Spleen (tissue), 13 donors: ENCODE measurements at places on chromosomes 7 and 10. TPM values are rescaled to one million over a fixed set of nuclear protein-coding genes. Genes with fewer than 3 reads are reported as not detected.

The PPA1 gene
- 63.7 TPM for total RNA-seq

The ASZ1 gene
- total RNA-seq: not detected

The EIF5AL1 gene
- total RNA-seq: not detected

The POU6F2 gene
- total RNA-seq: not detected

The EN2 gene
- not detected for total RNA-seq

The MMRN2 gene
- 54.2 TPM for total RNA-seq

The TRIM50 gene
- not detected for total RNA-seq

DNA sequence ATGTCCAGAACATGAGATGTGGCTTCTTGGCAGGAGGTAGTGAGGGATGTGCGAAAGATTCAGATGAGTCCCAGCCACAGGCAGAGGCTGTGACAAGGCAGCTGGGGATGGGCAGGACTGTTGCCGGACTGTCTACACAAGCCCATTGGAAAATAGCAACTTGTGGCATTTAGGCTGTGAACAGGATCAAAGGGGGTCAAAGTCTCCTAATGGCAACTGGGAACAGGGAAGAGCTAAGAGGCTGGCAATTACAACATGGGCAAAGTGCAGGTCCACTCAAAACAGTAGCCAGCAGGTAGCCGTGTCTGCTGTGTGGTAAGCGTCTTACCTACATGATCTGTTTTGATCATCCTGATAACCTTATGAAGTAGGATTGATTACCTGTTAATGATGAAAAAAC is 254.2 kb upstream of the ZNF32 start:
- DNase-seq: no peak
- H3K4me3 ChIP-seq: no peak overlapping the region
- no peaks in the 10 kb centered on the region for H3K4me1 ChIP-seq

DNA sequence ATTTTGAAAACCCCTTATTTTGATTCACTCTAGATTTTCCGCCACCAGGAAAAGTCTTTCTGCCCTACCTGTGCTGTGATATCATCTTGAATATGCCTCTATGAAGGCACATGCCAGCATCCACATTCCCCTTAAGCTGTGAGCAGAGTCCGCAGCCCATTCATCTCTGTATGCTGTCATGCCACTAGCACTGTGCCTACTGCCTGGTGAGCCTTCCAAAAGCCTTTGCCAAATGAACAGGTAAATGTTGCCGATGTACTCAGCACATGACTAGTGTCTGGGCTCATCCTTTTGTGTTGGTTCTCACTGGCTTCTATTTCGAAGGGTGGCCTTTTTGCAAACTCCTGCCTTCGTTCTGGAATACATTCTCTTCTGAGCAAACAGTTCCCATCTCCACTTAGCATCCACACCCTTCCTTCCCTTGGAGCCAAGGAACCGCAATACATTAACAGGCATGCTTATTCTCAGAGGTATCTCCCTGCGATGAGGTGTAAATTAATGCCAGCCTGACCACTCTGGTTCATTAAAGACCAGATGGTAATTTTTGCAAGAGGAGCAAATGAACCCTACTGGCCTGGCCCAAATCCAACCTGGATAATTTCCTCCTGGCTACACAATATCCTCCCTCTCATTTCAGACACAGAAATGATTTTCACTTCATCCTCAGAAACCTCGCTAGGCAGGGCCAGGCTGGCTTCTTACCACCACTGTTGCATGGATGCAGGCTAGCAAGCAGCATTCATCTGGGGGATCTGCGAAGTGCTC is 339.7 kb upstream of the NFE2L3 start:
- H3K27ac ChIP-seq: no peak overlapping the region
- DNase-seq: no peak
- H3K36me3 ChIP-seq: no peaks in the 10 kb centered on the region
- H3K4me1 ChIP-seq: no peaks in the 10 kb centered on the region

DNA sequence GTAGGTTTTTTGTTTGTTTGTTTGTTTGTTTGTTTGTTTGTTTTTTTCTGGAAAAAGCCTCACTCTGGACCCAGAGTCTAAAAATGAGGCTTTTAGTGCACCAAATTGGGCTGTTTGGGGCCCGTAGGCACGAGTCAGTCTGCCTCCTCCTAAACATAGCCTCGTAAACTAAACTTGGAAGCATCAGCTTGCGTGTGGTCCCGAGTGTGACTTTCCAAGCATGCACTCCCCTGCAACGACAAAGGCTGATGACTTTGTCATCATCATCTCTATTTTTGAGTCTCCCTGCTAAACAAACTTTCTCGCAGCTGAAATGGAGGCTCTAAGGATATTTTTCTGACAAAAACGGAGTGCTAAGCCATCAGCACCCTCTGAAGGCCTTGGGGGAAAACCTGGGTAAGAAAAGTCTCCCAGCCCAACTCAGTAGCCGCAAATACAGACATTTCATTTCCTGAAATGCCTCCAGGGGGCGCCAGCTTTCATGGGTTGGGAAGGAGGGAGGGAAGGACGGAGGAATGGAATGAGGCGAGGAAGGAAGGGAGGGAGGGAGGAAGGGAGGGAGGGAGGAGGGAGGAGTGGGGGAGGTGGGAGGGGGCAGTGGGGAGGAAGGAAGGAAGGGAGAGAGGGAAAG is 245.9 kb downstream of the KCNMA1 start:
- peaks cover 10% of the 10 kb centered on the region for H3K27me3 ChIP-seq
- no peak for DNase-seq
- peaks cover 18% of the 10 kb centered on the region for H3K4me1 ChIP-seq
- no peak overlapping the region for H3K4me3 ChIP-seq

- H3K36me3 ChIP-seq: no peaks in the 10 kb centered on the region
- H3K4me3 ChIP-seq: no peak overlapping the region
- peak overlapping the region; percentile 80 for H3K27ac ChIP-seq
- no peak for DNase-seq
- H3K4me1 ChIP-seq: peaks cover 23% of the 10 kb centered on the region
Observed at GRCh38 chr7:90708841-90709317, 112.8 kb downstream of the CDK14 start.

- peaks cover 97% of the 10 kb centered on the region for H3K4me1 ChIP-seq
- no peak for DNase-seq
- no peak overlapping the region for H3K4me3 ChIP-seq
- H3K27ac ChIP-seq: no peak overlapping the region
- H3K27me3 ChIP-seq: no peaks in the 10 kb centered on the region
Observed at GRCh38 chr10:22662733-22663330, 51.5 kb downstream of the PIP4K2A start.

GRCh38 chr7:3650844-3651243 is 349.8 kb downstream of the SDK1 start:
- H3K4me3 ChIP-seq: no peak overlapping the region
- H3K4me1 ChIP-seq: no peaks in the 10 kb centered on the region
- DNase-seq: no peak
- no peaks in the 10 kb centered on the region for H3K27me3 ChIP-seq
- H3K27ac ChIP-seq: no peak overlapping the region

DNA sequence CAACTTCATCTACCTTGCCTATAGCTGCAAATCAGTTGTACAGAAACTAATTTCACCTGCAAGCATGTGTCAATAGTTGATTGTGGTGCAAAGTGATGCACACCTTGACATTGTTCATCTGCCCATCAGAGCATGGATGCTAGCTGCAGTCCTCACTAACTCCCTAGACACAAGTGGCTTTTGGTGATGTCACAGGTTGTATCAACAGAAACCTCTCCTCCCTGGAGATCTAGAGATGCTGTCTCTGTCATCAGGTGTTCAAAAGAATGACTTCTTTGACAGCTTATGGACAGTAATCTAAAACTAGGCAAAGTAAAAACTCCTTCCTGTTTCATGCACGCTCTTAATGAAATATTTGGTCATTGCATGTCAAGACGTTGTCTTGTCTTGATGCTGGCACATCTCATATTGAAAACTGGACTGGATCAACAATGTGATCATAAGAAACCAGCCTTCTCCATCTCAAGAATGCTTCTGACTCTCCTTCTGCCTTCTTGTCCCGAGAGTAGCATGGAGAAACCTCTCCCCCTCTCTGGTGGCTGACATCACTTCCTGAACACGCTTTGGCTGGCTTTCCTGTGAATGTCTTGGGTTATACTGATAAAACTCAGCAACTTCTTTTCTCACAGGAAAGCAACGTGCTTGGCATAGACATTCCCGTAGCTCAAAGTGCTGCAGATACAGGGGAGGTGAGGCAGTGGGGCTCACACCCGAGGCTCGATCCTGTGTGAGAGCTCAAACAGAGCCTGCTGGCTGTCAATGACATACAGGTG is 176.2 kb upstream of the CDCA7L start:
- H3K27ac ChIP-seq: peak overlapping the region; percentile 13
- no peaks in the 10 kb centered on the region for H3K4me1 ChIP-seq
- no peak for DNase-seq
- H3K36me3 ChIP-seq: peaks cover 13% of the 10 kb centered on the region
- no peaks in the 10 kb centered on the region for H3K27me3 ChIP-seq

GRCh38 chr10:26368463-26368862 is 69.7 kb upstream of the APBB1IP start:
- H3K36me3 ChIP-seq: no peaks in the 10 kb centered on the region
- H3K4me3 ChIP-seq: no peak overlapping the region
- H3K27me3 ChIP-seq: no peaks in the 10 kb centered on the region
- no peak overlapping the region for H3K27ac ChIP-seq

- no peaks in the 10 kb centered on the region for H3K36me3 ChIP-seq
- H3K27ac ChIP-seq: no peak overlapping the region
- H3K4me3 ChIP-seq: no peak overlapping the region
- H3K4me1 ChIP-seq: no peaks in the 10 kb centered on the region
- no peaks in the 10 kb centered on the region for H3K27me3 ChIP-seq
Observed at GRCh38 chr10:131070856-131071255, 240.7 kb downstream of the TCERG1L start.

GRCh38 chr7:45625067-45625466 is 50.9 kb downstream of the ADCY1 start:
- DNase-seq: no peak
- H3K4me1 ChIP-seq: no peaks in the 10 kb centered on the region
- no peak overlapping the region for H3K27ac ChIP-seq
- no peak overlapping the region for H3K4me3 ChIP-seq

- peaks cover 27% of the 10 kb centered on the region for H3K4me1 ChIP-seq
- H3K27ac ChIP-seq: peak overlapping the region; percentile 98
- peak overlapping the region; percentile 76 for H3K4me3 ChIP-seq
- H3K27me3 ChIP-seq: no peaks in the 10 kb centered on the region
- DNase-seq: peak; percentile 86
Observed at GRCh38 chr10:22252801-22253579, 35.2 kb upstream of the EBLN1 start.

- no peaks in the 10 kb centered on the region for H3K36me3 ChIP-seq
- no peak for DNase-seq
- peaks cover 96% of the 10 kb centered on the region for H3K4me1 ChIP-seq
- no peaks in the 10 kb centered on the region for H3K27me3 ChIP-seq
- H3K27ac ChIP-seq: peak overlapping the region; percentile 86
Observed at GRCh38 chr7:1457059-1457948, 2.0 kb downstream of the MICALL2 start.

GRCh38 chr7:141263508-141263907 is 189.6 kb downstream of the TMEM178B start:
- no peaks in the 10 kb centered on the region for H3K36me3 ChIP-seq
- H3K4me3 ChIP-seq: no peak overlapping the region
- no peaks in the 10 kb centered on the region for H3K4me1 ChIP-seq
- no peak for DNase-seq

DNA sequence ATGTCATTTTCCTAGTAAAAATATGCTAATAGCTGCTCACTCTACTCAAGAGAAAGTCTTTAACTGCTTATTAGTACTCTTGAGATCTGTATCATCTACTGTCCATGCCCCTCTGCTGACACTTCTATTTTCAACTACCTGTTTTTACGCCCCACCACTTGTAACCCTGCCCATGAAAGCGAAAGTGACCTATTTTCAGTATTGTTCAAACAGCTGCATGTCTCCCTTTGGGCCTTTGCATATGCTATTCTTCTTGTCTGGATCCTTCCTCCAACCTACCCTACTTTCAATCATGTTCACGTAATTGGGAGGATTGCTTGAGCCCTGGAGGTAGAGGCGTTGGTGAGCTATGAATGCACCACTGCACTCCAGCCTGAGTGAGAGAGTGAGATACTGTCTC is 1481.3 kb downstream of the GATA3 start:
- H3K27ac ChIP-seq: no peak overlapping the region
- no peak for DNase-seq
- no peaks in the 10 kb centered on the region for H3K27me3 ChIP-seq
- no peak overlapping the region for H3K4me3 ChIP-seq
- H3K36me3 ChIP-seq: no peaks in the 10 kb centered on the region
- H3K4me1 ChIP-seq: no peaks in the 10 kb centered on the region

- H3K27me3 ChIP-seq: no peaks in the 10 kb centered on the region
- H3K27ac ChIP-seq: no peak overlapping the region
- no peaks in the 10 kb centered on the region for H3K4me1 ChIP-seq
- H3K4me3 ChIP-seq: no peak overlapping the region
- no peak for DNase-seq
Observed at GRCh38 chr7:122412441-122412840, 107.9 kb upstream of the FEZF1 start.

DNA sequence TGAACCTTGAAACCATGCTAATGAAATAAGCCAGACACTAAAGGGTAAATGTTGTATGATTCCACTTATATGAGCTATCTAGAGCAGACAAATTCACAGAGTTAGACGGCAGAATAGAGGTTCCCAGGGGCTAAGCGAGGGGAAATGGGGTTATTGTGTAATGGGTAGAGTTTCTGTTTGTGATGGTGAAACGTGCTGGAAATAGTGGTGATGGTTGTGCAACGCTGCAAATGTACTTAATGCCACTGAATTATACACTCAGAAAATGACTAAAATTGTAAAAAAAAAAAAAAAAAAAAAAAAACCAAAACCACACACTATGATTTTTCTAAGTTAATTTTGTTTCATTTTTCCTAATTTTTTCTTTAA is 30.0 kb downstream of the SFXN4 start:
- H3K4me1 ChIP-seq: peaks cover 9% of the 10 kb centered on the region
- DNase-seq: no peak
- H3K4me3 ChIP-seq: no peak overlapping the region
- no peaks in the 10 kb centered on the region for H3K27me3 ChIP-seq
- H3K36me3 ChIP-seq: peaks cover 48% of the 10 kb centered on the region

DNA sequence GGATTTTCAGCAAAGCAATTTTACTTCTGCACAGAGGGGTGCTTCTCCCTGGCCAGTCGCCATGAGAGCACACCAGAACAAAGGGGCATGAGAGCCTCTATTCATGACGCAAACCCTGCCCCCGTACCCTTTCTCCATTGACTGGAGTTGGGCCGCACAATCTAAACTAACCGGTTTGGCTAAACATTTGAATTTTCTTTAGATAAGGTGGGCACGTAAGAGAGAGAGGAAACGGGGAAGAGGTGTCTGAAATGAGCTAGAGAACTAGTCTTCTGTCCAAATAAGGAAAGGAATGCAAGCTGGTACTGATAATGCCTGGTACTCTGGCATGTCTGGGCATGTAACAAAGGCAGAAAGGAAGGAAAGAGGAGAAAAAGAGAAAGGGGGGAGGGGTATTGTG is 13.2 kb upstream of the SCIN start:
- no peak overlapping the region for H3K27ac ChIP-seq
- DNase-seq: no peak
- H3K36me3 ChIP-seq: no peaks in the 10 kb centered on the region
- no peak overlapping the region for H3K4me3 ChIP-seq

DNA sequence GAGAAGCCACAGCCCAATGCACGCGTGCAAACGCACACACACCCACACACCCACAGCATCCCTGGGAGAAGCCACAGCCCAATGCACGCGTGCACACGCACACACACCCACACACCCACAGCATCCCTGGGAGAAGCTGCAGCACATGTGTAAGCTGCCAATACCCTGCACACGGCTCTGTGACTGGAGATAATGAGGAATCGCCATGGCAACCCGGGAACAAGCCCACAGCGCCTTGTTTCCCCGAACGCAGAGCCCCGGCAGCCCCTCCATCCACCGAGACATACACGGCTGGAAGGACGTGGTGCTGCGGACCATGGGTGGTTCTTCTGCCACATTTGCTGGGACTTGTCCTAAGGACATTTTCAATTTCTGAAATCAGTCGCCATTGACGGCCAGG is 221.3 kb downstream of the PTPRN2 start:
- H3K27ac ChIP-seq: no peak overlapping the region
- no peaks in the 10 kb centered on the region for H3K4me1 ChIP-seq
- DNase-seq: peak; percentile 33
- H3K4me3 ChIP-seq: no peak overlapping the region
- H3K36me3 ChIP-seq: no peaks in the 10 kb centered on the region
- no peaks in the 10 kb centered on the region for H3K27me3 ChIP-seq
